Vein endothelial cell (primary cell): ENCODE measurements at places on chromosomes 5 and 9. TPM values are rescaled to one million over a fixed set of nuclear protein-coding genes. Genes with fewer than 3 reads are reported as not detected.

The GMCL2 gene
- total RNA-seq: under 0.01 TPM in 1 of 2 replicates, not detected in the other

The BBLN gene
- 59.2 and 82.6 TPM in 2 replicates for total RNA-seq

The IFNA2 gene
- total RNA-seq: not detected in 2 replicates

The PAPPA gene
- 0.33 and 0.38 TPM in 2 replicates for total RNA-seq

The LURAP1L gene
- 2.3 and 7.2 TPM in 2 replicates for total RNA-seq
